ENCODE measurements at places on chromosomes 6 and 20.

DNA sequence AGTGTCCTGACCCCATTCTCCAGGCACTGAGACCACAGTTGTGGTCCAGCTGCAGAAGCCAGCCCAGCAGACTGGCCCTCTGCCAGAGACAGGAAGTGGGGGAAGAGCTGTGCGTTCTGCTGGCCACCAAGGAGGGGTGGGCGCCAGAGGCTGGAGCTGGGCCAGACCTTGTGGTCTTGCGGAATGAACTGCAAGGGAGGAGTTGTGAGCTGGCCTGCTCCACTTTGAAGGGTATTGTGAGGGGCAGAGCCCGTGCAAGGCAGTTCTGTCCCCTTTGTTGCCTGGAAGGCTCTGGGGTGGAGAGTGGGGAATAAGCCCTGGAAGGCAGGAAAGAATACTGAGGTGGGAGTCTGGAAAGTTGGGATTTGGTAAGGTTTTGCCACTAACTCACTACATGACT, 3.6 kb upstream of the MDFI start:
- no peak for DNase-seq

- no peak for DNase-seq
These were observed 205.6 kb downstream of the ZDHHC14 start for GRCh38 chr6:157586476-157587126.

GRCh38 chr6:47000842-47001241, 41.3 kb downstream of the ADGRF1 start:
- no peak for DNase-seq

- DNase-seq: peak; percentile 50
These were observed 56.3 kb upstream of the TULP1 start for GRCh38 chr6:35569011-35569461.

Measured in CD8-positive, alpha-beta memory T cell (primary cell).